ENCODE measurements at places on chromosomes 3 and 15. TPM values are rescaled to one million over a fixed set of nuclear protein-coding genes. Genes with fewer than 3 reads are reported as not detected.
A peak's percentile ranks its signal among the peaks of the same experiment; 100 is the strongest.

The GOLGA6L4 gene
- total RNA-seq, result 3.1 TPM

The PSTPIP1 gene
- total RNA-seq, result 238 TPM

DNA sequence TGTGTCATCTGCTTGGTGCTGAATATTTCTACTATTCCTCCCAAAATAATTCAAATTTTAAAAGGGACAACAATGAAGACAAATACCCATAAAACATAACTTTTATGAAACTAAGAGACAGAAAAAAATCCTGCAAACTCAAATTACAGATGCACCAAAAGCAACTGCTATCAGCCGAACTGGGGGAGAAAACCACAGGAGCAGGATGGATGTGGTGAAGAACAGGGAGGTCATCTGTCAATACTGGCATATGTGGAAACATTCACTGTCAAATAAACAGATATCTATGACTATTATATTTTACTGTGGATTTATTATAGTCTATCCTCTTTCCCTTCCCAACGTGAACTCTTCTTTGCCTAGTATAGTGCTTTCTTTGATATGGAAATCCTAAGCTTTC, 53.3 kb upstream of the CPOX start:
- peaks cover 11% of the 10 kb centered on the region for H3K27me3 ChIP-seq
- H3K4me1 ChIP-seq, result peaks cover 6% of the 10 kb centered on the region
- no peak overlapping the region for H3K4me3 ChIP-seq
- H3K27ac ChIP-seq, result no peak overlapping the region
- no peaks in the 10 kb centered on the region for H3K36me3 ChIP-seq
- DNase-seq, result no peak

The TRPM1 gene
- not detected for total RNA-seq

The CISH gene
- 400 TPM for total RNA-seq

DNA sequence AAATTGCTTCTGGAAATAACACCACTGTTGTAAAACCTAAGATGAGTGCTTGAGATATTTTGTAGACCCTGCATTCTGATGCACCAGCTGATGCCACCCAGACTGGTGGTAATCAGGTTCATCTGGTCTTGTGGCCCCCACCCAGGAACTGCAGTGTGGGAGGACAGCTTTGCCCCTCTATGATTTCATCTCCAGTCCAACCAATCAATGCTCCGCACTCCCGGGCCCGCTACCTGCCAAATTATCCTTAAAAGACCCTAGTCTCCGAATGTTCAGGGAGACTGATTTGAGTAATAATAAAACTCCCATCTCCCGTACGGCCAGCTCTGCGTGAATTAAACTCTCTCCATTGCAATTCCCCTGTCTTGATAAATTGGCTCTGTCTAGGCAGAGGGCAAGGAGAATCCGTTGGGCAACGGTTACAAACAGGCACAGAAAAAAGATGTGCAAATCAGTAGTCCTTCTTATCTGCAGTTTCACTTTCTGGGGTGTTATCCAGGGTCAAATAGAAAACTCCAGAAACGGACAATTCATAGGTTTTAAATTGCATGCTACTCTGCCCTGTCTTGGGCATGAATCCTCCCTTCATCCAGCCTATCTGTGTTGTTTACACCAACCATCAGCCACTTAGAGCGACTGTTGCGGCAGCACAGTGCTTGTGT, 29.2 kb upstream of the TRPM1 start:
- no peak overlapping the region for H3K27ac ChIP-seq
- H3K27me3 ChIP-seq, result peaks cover 6% of the 10 kb centered on the region
- H3K4me1 ChIP-seq, result no peaks in the 10 kb centered on the region
- H3K4me3 ChIP-seq, result no peak overlapping the region

The CASR gene
- total RNA-seq, result not detected

- H3K27me3 ChIP-seq, result peaks cover 3% of the 10 kb centered on the region
- H3K4me1 ChIP-seq, result no peaks in the 10 kb centered on the region
- no peak overlapping the region for H3K27ac ChIP-seq
Measured at GRCh38 chr3:117059956-117060270, 350.3 kb downstream of the TUSC7 start.

DNA sequence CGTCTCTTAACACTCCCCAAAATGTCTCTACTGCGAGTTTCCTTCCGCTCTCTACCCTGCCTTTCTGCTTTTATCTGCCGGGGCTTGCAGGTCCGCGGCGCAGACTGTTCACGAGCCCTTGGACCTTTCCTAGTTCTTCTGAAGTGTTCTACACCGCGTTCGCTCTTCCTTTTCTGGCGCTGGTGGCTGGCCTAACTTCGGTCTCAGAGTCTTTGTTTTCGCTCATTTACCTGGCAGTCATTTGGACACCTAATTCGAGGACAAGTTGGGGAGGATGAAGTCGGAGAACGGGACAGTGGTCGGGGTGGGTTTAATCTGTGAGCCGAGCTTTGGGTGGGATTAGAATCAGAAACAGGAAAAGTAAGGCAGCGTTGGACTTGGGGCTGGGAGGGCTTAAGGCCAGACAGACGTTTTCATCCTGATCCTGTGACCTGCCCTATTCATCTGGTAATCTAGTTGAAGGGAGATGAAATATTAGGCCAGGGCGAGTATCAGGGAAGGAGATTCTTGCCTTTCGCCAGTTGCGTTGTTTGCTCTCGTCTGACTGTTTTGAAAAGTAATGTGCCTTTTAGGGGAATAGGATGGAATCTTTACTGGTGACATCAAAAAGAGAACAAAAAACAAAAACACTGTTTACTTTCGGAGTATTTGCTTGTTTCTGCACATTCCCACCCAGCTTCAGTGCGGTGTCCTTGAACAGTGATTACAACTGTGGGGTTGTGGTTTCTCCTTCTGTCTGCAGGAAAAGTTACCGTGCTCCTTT, 1.8 kb downstream of the DIPK2A start:
- no peak for DNase-seq
- peak overlapping the region; percentile 92 for H3K27ac ChIP-seq
- H3K27me3 ChIP-seq, result peaks cover 7% of the 10 kb centered on the region
- H3K4me3 ChIP-seq, result peak overlapping the region; percentile 96
- H3K4me1 ChIP-seq, result peaks cover 29% of the 10 kb centered on the region

DNA sequence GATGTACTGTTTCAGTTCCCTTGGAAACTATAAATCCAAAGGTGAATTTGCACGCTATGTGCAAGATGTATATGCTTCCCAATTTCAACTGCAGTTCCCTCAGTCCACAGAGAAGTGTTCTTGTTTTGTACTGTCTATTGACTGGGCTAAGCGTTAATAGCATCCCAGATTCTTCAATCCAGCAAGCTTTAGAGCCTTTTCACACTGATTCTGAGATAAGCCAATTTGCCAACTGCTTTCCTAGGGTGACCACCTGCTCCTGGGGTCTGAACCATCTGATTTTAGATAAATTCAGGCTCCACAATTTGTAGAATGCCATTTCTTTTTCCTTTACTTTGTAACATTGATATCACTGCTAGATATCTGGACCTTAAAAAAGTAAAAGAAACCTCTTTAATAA, 340.1 kb downstream of the PTPRG start:
- no peaks in the 10 kb centered on the region for H3K36me3 ChIP-seq
- no peak overlapping the region for H3K4me3 ChIP-seq
- no peaks in the 10 kb centered on the region for H3K4me1 ChIP-seq

DNA sequence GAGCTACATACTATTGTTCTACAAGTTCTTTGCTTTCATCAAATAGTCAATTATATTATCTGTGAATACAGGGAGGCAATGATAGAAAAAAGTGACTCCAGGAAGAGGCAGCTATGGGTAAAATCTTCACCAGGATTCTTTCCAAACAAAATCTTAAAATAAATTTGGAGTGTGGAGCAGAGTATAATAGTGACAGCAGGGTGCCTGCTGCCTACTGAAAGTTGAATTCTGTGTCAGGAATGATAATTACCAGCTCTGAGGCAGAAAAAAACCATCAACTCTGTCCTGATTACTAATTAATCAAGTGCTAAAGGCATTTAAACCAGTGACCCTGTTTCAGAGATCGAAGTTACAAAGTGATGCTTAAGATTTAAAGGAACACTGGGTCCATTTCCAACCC, 148.0 kb downstream of the DIPK2A start:
- no peak overlapping the region for H3K27ac ChIP-seq
- DNase-seq, result no peak
- H3K36me3 ChIP-seq, result no peaks in the 10 kb centered on the region
- H3K4me1 ChIP-seq, result no peaks in the 10 kb centered on the region

The KLHL24 gene
- 37.0 TPM for total RNA-seq

The GASK1A gene
- not detected for total RNA-seq

- H3K27ac ChIP-seq, result no peak overlapping the region
- no peaks in the 10 kb centered on the region for H3K4me1 ChIP-seq
- H3K27me3 ChIP-seq, result no peaks in the 10 kb centered on the region
- DNase-seq, result no peak
Measured at GRCh38 chr3:135262441-135262840, 467.4 kb downstream of the EPHB1 start.

GRCh38 chr15:51053571-51053970, 41.1 kb downstream of the TNFAIP8L3 start:
- no peak for DNase-seq
- no peak overlapping the region for H3K4me3 ChIP-seq
- no peaks in the 10 kb centered on the region for H3K36me3 ChIP-seq
- H3K27ac ChIP-seq, result no peak overlapping the region
- peaks cover 16% of the 10 kb centered on the region for H3K27me3 ChIP-seq
- H3K4me1 ChIP-seq, result peaks cover 3% of the 10 kb centered on the region

- peaks cover 5% of the 10 kb centered on the region for H3K27me3 ChIP-seq
- peak within 1 kb of the TSS; percentile 84 for H3K4me3 ChIP-seq
- H3K4me1 ChIP-seq, result peaks cover 22% of the 10 kb centered on the region
- peaks cover 5% of the 10 kb centered on the region for H3K36me3 ChIP-seq
Measured at GRCh38 chr3:170037463-170038433, at the start of gene GPR160. Gene GPR160, plus strand, starts transcription at chr3:170037995. Its CDS starts 45,978 bp downstream, at chr3:170083973.
